Suprapubic skin (tissue), 4 donors: ENCODE measurements at places on chromosomes 5 and 9. TPM values are rescaled to one million over a fixed set of nuclear protein-coding genes. Genes with fewer than 3 reads are reported as not detected.
A peak's percentile ranks its signal among the peaks of the same experiment; 100 is the strongest.

GRCh38 chr9:37936965-37937364 is 33.0 kb upstream of the SLC25A51 start:
- no peak for DNase-seq
- no peaks in the 10 kb centered on the region for H3K27me3 ChIP-seq
- H3K4me1 ChIP-seq = peaks cover 29% of the 10 kb centered on the region
- no peaks in the 10 kb centered on the region for H3K36me3 ChIP-seq

DNA sequence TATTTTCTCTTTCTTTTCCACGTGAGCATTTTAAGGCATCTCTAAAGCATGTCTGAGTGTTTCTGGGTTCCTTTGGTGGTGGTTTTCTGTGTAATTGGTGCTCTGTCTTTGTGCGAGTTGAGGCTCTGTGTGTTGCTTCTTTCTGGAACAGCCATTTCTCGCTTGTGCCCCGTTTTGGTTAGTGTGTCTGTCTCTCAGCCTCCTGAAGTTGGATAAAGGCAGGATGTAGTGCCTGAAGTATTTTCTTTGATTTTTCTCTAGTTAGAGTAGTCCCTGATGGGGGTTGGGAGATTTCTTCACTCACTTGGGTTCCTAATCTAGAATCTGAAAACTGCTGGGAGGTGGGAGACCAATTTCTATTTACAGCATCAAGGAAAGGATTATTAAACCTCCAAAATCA is 129.7 kb upstream of the TMEM161B start:
- H3K36me3 ChIP-seq = no peaks in the 10 kb centered on the region
- H3K27ac ChIP-seq = no peak overlapping the region
- no peak overlapping the region for H3K4me3 ChIP-seq

BARHL1 gene
- total RNA-seq = not detected

ARID3C gene
- total RNA-seq = 0.57 TPM

CDH6 gene
- total RNA-seq = 0.93 TPM

- no peaks in the 10 kb centered on the region for H3K27me3 ChIP-seq
- DNase-seq = no peak
- H3K36me3 ChIP-seq = no peaks in the 10 kb centered on the region
Measured at GRCh38 chr9:79034583-79034982, 537.2 kb upstream of the TLE4 start.

DNA sequence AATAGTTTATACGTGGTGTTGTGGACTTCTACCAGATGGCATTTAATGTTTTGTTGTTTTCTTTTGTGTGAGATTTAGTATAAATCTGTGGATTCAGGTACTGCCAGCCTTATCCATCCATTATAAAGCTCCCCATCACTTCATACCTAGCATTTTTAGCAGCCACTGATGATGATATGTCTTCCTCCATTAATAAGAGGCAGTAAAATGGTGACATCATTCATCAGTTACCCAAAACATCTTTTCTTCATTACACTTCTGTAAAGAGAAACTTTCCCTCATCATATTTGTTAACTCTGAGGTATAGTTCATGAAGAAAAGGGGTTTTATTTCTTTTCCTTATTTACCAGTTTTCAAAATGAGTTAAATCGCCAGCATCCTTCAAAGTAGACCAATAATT is 19.4 kb downstream of the CHD1 start:
- no peak overlapping the region for H3K27ac ChIP-seq
- H3K36me3 ChIP-seq = peaks cover 5% of the 10 kb centered on the region
- no peaks in the 10 kb centered on the region for H3K27me3 ChIP-seq

- H3K4me1 ChIP-seq = peaks cover 40% of the 10 kb centered on the region
- peaks cover 3% of the 10 kb centered on the region for H3K27me3 ChIP-seq
- H3K36me3 ChIP-seq = no peaks in the 10 kb centered on the region
- H3K27ac ChIP-seq = peak overlapping the region; percentile 8
- peak overlapping the region; percentile 57 for H3K4me3 ChIP-seq
- no peak for DNase-seq
Measured at GRCh38 chr5:10333154-10334006, 20.1 kb upstream of the MARCHF6 start.

GRCh38 chr5:1488882-1489680 is 34.7 kb downstream of the LPCAT1 start:
- H3K4me3 ChIP-seq = no peak overlapping the region
- H3K27ac ChIP-seq = no peak overlapping the region
- DNase-seq = no peak
- no peaks in the 10 kb centered on the region for H3K27me3 ChIP-seq

- H3K27ac ChIP-seq = no peak overlapping the region
- DNase-seq = no peak
- peaks cover 13% of the 10 kb centered on the region for H3K4me1 ChIP-seq
- H3K4me3 ChIP-seq = no peak overlapping the region
- H3K27me3 ChIP-seq = no peaks in the 10 kb centered on the region
Measured at GRCh38 chr5:145750199-145750598, 84.9 kb downstream of the PRELID2 start.

- H3K4me3 ChIP-seq = no peak overlapping the region
- DNase-seq = no peak
- peak overlapping the region; percentile 7 for H3K27ac ChIP-seq
- H3K36me3 ChIP-seq = peaks cover 8% of the 10 kb centered on the region
- H3K4me1 ChIP-seq = peaks cover 19% of the 10 kb centered on the region
Measured at GRCh38 chr5:139688751-139689372, 40.7 kb downstream of the CXXC5 start.

- H3K4me3 ChIP-seq = no peak overlapping the region
- no peaks in the 10 kb centered on the region for H3K36me3 ChIP-seq
- H3K4me1 ChIP-seq = peaks cover 18% of the 10 kb centered on the region
Measured at GRCh38 chr5:170634256-170634990, 130.6 kb downstream of the KCNIP1 start.
